ENCODE measurements at places on chromosomes 5 and 9.

GRCh38 chr5:118616281-118616680 lies 372.1 kb downstream of the DTWD2 start:
- no peak for DNase-seq

DNA sequence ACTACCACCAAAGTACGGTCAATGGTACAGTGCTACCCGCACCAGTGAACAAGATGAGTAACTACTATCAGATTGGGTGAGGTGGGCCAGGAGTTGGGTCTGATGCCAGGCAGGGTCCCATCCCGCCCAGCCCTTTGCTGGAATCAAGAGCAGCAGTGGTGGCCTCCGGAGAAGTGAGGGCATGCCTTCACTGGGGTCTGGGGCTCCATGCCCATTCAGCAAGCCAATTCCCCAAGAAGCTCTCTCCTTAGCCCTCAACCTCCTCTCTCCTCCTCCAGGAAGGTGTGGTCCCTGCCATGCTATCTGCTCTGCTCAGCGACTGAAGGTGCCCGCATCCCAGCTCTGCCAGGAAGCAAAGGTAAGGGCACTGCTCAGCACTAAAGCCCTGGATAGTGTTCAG lies 62.7 kb upstream of the CPLX2 start:
- no peak for DNase-seq

- DNase-seq = no peak
Observed at GRCh38 chr9:37382161-37382981, 40.1 kb upstream of the GRHPR start.

- DNase-seq = no peak
Observed at GRCh38 chr5:150009671-150010387, 9.3 kb downstream of the HMGXB3 start.

GRCh38 chr9:115910959-115911358 lies 242.6 kb upstream of the PAPPA start:
- DNase-seq = no peak

DNA sequence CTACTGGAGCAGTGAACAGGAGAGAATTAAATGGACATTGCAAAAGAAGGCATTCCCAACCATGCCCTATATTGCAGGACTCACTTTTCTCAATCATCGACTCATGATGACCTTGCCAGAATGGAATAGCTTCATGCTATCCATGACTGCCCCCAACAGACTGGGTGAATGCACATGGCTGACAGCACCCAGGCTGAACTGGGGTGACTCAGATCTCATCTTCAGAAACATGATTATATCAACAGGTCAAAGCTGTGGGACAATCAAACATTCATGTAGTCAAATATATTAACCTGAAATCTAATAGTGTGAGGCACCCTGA lies 34.7 kb upstream of the MIER3 start:
- no peak for DNase-seq

- DNase-seq = no peak
Observed at GRCh38 chr9:70228118-70228517, 30.7 kb upstream of the SMC5 start.

DNA sequence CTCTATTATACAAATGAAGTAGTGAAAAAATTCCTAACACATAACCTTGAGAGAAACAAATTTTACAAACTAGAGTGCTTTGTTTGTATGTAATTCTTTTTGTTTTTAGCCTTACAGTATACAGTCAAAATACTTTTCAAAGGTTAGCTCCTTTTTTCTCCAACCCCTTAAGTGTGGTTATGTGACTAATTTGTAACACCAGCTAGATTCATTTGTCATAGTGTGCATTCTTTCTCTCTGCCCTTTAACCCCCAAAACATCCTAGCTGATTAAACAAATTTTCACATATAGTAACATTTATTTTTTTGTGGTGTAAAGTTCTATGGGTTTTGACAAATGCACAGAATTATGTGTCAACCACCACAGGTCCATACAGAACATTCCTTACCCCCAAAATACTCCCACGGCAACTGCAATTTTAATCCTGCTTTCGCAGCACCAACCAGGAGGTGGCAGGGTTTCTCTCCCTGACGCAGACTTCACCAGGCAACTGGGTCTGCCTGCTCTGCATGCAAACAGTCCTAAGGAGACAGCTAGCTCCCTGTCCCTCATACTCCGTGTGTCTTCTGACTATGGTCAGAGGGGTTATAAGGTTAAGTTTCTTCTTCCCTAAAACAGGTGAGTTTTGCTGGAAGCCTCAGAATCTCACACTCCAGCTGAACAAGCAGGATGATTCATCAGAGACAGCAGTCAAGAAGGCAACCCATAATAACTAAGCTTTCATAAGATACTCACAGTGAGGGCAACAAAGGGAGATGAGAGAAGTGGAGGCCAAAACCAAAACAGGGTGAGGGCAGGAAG lies 44.5 kb upstream of the NR5A1 start:
- peak; percentile 73 for DNase-seq

DNA sequence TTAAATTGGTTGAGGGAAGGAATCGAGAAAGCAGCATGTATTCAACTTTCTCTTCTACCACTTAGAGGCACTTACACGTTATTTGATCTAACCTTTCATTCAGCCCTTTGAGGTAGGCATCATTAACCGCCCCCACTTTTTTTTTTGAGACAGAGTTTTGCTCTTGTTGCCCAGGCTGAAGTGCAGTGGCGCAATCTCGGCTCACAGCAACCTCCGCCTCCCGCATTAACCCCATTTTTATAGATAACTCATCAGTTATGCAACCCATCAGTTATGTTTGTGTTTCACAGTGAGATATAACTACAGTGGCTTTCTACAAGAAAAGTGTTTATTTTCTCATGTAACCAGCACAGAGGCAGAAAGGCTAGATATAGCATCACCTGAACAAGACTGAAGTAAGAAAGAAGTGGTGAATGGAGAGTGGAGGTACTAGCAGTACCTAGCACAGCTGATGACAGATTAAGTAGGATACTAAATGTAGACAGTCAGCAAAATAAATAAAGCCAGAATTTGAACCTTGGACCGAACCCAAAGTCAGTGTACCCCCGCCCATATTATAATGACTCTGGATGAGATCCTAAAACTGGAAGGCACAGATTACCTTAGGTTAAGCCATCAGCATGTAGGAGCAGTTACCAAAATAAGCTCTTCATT lies 91.2 kb downstream of the PJA2 start:
- no peak for DNase-seq

DNA sequence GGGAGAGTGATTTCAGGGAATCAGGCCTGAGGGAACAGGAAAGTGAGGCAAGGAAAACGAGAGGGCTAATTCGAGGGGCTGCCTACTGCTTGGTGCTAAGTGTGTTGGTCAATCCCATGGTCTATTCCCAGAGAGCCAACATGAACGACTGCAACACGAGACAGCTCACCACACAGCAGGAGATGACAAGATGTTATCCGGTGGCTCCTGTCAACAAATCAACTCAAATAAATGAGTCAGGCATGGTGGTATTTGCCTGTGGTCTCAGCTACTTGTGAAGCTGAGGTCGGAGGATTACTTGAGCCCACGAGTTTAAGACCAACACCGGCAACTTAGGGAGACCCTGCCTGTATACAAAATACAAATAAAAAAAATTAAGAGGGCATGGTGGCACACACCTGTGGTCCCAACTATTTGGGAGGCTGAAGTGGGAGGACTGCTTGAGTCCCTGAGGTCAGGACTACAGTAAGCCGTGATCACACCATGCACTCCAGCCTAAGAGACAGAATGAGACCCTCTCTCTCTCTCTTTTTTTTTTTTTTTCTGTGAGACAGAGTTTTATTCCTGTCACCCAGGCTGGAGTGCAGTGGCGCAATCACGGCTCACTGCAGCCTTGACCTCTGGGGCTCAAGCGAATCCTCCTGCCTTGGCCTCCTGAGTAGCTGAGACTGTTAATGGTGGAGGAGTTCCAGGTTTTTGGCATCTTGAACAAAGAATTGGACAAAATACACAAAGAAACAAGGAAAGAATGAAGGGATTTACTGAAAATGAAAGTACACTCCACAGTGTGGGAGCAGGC lies 9.0 kb upstream of the FAF2 start:
- peak; percentile 77 for DNase-seq

DNA sequence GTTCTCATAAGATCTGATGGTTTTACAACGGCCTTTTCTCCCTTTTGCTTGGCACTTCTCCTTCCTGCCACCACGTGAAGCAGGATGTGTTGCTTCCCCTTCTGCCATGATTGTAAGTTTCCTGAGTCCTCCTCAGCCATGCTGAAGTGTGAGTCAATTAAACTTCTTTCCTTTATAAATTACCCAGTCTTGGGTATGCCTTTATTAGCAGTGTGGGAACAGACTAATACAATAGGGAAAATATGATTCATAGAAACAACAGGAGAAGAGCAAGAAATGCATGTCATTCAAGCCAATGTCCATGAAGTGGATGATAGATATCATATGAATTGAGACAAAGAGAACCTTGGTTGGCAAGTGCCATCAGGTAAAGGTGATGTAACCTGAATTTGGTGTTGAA lies 128.3 kb upstream of the HAPLN1 start:
- no peak for DNase-seq

- peak; percentile 28 for DNase-seq
Observed at GRCh38 chr9:88418715-88419540, 30.7 kb downstream of the SPIN1 start.

- DNase-seq = no peak
Observed at GRCh38 chr5:168304349-168304748, 12.9 kb downstream of the WWC1 start.

- no peak for DNase-seq
Observed at GRCh38 chr5:150303660-150304386, 1.1 kb upstream of the ARSI start.

GRCh38 chr5:35771300-35771699 lies 85.4 kb upstream of the IL7R start:
- DNase-seq = peak; percentile 99

DNA sequence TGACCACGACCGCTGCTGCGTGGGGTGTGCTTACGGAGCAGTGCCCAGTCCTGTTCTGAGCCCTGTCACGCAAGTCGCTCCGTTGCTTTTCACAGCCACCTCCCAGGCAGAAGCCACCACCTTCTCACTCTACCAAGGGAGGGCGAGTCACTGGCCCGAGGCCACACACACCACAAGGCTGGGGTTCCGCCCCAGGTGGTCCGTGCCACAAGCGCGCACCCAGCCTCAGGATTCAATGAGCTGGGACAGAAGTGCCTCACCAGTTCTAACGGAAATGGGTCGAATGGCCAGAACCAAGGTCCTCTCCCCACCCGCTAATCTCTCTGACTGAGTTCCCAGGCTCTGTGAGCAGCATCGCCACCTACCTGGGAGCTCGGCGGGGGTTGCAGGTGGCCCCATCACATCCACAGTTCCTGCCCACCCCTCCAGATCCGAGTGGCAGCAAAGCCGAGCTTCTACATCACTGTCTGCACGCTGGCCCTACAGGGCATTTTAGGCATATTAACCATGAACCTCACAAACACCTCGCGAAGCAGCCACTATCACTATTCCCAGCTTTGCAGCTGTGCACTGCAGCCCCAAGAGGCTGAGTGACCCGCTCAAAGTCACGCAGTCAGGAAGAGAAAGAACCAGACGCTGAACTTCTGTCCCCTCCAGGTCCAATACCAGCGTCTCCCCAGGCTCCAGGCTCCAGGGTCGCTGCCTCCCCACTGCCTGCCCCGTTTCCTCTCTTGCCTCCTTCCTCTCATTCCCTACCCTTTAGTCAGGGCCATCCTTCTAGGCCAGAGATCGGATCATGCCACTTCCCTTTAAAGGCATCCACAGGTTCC lies 92.1 kb upstream of the PHYKPL start:
- no peak for DNase-seq

DNA sequence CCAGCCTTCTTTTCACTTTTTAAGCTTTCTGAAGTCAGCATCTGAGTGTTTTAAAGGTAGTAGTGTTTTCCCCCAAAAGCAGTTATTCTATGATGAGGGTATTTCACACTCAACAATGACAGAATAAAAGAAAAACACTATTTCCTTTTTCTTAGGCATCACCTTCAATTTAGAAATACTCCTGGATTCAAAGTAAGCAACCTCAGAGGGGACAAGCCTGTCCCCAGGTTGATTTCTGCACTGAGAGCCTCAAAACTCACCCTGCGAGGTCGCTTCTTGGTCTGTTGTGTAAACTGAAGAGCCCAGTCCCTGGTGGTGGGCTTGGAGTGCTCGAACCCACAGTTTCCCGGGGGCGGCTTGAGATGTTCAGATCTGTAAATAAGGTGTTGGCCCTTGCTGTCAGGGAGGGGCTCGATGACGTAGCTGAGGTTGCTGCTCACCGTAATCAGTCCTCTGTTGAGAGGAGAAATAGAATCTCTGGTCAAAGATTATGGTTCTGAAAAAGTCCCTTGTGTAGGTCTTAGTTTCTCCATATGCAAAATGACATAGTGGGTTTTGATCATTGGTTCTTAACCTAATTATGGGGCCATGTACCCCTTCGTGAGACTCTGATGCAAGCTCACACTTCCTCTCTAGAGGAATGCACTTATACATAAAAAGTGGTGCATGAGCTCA lies 55.9 kb downstream of the ADAM19 start:
- no peak for DNase-seq

- DNase-seq = no peak
Observed at GRCh38 chr5:75048457-75048953, 3.9 kb downstream of the GCNT4 start.

DNA sequence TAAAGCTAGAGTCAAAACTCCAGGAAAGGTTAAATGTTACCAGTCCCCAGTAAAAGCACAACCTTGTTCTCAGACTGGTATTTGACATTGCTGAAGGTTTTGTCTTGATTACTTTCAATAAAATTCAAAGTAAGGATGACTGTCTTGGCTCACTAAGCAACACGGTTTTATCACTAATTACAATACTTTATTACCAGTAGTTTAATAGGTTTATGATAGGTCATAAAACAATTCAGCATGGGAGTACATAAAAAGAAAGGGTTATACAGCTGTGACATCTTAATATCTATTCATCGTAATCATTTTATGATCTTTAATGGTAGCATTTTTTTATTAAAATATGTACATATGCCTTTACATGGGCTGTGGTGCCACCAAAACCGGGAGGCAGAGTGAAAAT lies 370.7 kb upstream of the IRX2 start:
- DNase-seq = no peak

DNA sequence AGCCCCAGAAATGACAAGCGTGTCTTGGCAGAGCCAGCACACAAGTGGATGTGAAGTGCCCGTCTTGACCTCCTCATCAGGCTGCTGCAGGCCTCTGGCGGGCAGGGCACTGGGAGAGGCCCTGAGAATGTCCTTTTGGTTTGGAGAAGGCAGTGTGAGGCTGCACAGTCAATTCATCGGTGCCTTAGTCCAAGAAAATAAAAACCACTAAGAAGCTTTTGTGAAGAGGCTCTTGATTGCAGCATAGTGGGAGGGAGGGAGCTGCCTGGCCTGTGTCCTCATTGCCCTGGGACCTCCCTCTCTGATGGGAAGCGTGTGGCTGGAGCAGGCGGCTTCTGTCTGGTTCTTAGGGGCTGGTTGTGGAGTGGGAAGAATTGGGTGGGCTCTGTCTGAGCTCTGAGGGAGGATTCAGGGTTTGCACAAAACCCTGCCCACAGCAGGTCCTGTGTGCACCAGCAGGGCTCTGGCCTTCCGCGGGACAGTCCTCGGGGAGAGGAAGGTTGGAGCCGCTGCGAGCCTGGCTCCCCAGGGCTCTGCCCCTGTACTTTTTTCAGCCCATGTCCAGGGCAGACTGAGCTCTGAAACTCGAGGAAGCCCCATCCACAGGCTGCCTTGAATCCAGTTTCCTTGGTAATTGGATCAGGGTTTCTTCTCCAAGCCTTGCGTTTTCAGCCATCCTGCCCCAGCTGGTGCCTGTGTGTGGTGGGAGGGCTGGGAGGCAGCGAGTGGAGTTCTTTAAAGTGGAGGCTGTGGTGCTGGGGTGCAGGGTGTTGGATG lies 1.1 kb downstream of the HRCT1 start:
- no peak for DNase-seq

Measured in HS-5 (cell line).